NCI-H510A treated with DMSO at 0.1 percent for 48 hours (cell line): ENCODE measurements at places on chromosomes 7 and 10.

GRCh38 chr7:102030696-102031095 lies 213.3 kb downstream of the CUX1 start:
- DNase-seq, result no peak

DNA sequence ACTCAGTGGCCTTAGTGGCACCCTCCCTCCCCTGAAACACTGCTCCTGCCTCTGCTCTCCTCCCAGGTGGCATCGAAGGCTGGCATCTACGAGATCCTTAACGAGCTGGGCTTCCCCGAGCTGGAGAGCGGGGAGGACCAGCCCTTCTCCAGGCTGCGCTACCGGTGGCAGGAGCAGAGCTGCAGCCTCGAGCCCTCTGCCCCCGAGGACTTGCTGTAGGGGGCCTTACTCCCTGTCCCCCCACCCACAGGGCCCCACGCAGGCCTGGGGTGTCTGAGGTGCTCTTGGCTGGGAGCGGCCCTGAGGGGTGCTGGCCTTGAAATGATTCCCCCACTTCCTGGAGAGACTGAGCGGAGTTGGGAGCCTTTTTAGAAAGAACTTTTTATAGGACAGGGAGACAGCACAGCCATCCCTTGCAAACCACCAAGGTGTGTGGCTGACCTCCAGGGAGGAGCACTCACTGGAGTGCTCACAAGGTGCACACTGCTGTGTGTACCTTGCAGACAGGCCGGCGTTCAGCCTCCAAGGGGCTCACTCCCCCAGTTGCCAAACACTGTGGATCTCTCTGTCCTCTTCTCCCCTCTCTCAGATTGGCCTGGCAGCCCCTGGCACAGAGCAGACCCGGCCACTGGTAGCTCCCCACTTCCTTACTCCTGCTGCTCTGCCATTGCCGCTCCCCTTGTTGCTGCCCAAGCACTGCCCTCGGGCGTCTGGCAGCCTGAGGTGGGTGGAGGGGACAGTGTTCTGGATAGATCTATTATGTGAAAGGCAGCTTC lies 35.8 kb downstream of the PRF1 start:
- no peak for DNase-seq

GRCh38 chr7:123346766-123347165 lies 147.0 kb upstream of the SLC13A1 start:
- DNase-seq, result no peak

DNA sequence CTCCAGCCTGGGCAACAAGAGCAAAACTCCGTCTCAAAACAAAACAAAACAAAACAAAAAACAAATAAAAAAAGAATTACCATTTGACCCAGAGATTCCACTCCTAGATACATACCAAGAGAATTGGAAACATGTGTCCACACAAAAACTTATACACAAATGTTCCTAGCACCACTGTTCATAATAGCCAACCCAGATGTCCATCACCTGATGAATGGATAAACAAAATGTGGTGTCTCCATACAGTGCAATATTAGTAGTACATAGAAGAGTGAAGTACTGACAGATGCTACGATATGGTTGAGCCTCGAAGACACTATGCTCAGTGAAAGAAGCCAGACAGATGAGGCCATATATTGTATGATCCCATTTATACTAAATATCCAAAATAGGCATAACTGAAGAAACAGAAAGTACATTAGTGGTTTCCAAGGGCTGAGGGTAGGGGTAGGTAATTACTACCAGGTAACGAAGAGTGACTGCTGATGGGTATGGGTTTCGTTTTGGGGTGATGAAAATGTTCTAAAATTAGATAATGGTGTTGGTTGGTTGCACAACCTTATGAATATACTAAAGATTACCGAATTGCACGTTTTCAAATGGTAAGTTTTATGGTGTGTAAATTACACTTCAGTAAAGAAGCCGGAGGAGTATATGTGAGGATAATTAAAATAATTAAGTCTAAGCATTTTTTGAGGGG lies 20.0 kb downstream of the MYO1G start:
- no peak for DNase-seq

- no peak for DNase-seq
Observed at GRCh38 chr7:5705318-5705717, 76.1 kb downstream of the RNF216 start.

- DNase-seq, result no peak
Observed at GRCh38 chr7:945147-945555, 9.3 kb downstream of the ADAP1 start.

- DNase-seq, result no peak
Observed at GRCh38 chr7:19101472-19101871, 16.0 kb downstream of the TWIST1 start.

GRCh38 chr7:126840869-126841268 lies 411.9 kb downstream of the GRM8 start:
- DNase-seq, result no peak

DNA sequence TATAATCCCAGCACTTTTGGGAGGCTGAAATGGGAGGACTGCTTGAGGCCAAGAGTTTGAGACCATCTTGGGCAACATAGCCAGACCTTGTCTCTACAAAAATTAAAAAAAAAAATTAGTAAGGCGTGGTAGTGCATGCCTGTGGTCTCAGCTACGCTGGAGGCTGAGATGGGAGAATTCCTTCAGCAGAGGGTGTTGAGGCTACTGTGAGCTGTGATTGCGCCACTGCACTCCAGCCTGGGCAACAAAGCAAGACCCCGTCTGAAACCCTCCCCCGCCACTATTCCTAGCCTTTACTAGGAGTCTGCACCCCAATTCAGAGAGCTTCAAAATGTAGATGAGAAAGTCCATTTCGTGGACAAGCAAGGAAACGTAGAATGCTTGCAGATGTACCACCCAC lies 95.2 kb downstream of the PRPF18 start:
- DNase-seq, result no peak

DNA sequence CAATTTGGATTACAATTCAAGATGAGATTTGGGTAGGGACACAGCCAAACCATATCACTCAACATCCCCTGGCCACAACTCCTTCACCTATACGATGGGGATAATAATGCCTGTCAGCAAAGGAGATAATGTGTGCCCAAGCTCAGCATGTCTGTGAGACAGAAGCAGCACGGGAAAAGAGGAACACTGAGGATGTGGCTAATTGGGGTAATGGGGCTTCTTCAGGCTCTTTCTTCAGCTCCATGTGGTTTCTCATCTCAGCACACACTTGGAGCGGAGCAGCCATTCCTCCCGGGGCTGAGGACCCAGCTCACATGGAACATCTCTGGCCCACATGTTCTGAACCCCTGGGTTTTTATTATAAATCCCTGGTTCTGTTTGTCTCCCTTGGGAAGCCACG lies 136.0 kb upstream of the NAMPT start:
- no peak for DNase-seq

DNA sequence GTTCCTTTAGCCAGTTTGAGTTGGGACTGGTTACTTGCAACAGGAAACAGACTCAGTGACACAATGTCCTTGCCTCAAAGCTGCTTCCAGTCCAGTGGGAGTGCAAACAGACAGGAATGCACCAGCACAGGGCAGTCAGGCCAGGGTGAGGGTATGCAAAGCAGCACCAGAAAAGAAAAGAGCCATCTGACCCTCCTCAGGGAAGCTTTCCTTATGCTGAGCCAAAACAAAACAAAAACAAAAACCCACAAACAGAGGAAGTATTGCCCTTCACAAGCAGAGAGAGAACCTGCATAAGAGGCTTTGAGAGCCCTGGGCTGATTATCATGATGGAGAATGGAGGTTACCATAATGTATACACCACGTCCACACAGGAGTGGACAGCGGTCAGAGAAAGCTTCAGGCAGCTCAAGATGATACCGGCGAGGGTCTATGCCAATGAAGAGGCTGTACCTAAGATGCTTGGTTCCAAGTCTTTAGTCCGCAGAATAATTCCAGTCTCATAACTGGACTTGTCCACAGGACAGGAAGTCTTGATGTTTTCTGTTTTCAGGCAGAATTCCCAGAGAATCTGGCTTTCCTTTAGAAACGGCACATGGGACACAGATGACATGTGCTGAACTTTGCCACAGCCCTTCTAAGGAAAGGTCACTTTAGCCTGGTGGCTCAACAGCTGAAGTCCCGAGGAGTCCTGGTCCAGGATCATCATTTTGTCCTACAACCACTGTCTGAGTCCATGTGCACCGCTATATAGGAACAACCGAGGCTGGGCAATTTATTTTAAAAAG lies 263.3 kb downstream of the TNS3 start:
- DNase-seq, result no peak
